ENCODE measurements at places on chromosomes 6 and 20. TPM values are rescaled to one million over a fixed set of nuclear protein-coding genes. Genes with fewer than 3 reads are reported as not detected.

DNA sequence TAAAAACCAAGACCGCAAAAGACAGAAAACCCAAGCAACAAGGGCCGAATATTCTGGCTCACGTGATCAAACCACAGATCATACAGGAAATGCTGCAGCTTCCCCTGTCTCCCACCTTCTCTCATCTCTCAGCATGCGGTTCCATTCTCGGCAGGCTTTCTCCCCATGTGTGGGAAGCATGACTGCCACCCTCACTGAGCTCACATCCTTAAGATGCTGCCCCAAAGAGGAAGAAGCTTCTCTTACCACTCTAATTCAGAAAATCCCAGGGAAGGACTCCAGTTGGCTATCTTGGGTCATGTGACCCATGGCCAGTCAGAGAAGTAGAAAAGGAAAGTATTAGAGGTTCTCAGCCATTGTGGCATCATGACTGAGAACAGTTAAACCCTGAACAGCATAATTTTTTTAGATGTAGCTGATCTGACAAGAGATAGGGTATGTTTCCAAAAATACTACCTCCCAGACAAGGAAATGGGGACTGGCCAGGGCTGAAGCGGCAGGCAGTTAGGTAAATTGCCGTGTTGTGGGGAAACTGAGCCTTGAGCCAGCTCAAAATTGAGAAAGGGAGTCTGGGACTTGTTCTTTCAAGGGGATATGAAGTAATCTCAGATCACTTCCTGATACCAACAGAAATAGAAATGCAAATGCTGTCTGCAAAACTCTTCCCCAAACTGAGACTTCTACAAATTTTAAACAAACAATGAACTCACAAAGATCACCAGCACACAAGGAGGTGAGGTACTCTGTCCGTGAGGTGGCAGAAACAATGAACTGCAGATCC lies 37.1 kb upstream of the GRM4 start:
- H3K4me3 ChIP-seq = no peak overlapping the region
- no peaks in the 10 kb centered on the region for H3K36me3 ChIP-seq
- no peak for DNase-seq
- H3K27ac ChIP-seq = no peak overlapping the region

The GCNT2 gene
- 25.1 TPM for total RNA-seq

The JAG1 gene
- 18.1 TPM for total RNA-seq

The PTK7 gene
- 99.8 TPM for total RNA-seq

DNA sequence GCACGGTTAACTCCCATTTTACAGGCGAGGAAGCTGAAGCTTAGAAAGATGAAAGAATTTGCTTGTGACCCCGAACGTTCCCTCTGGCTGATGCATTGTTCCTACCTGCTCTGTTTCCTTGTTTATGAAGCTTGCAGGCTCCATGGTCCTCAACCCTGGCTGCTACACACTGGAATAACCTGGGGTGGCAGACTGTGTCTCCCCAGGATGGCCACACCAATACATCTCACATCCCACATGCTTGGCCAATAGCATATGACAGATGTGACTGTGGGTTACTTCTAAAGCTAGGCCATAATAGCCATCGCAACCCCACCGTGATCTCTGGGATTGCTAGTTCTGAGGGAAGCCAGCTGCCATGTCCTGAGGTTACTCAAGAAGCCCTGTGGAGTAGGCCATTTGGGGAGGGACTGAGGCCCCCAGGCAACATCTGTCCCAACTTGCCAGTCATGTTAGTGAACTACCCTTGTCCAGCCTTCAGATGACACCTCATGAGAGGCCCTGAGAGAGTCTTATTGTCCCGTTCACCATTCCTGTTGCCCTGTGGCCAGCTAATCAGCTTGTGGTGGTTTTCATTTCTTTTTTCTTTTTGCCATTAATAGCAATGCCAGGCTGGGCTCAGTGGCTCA lies 6.7 kb upstream of the FAM110A start:
- H3K36me3 ChIP-seq = no peaks in the 10 kb centered on the region
- H3K4me1 ChIP-seq = 0 out of 2 replicates have a peak, but pooled peaks cover 7% of the 10 kb centered on the region
- H3K27ac ChIP-seq = no peak overlapping the region
- no peak overlapping the region for H3K4me3 ChIP-seq
- no peak for DNase-seq

- H3K36me3 ChIP-seq = no peaks in the 10 kb centered on the region
- no peak overlapping the region for H3K27ac ChIP-seq
- no peak overlapping the region for H3K4me3 ChIP-seq
- no peaks in the 10 kb centered on the region for H3K4me1 ChIP-seq
- peaks cover 71% of the 10 kb centered on the region for H3K27me3 ChIP-seq
These were observed 24.3 kb upstream of the SCRT2 start for GRCh38 chr20:699811-700338.

DNA sequence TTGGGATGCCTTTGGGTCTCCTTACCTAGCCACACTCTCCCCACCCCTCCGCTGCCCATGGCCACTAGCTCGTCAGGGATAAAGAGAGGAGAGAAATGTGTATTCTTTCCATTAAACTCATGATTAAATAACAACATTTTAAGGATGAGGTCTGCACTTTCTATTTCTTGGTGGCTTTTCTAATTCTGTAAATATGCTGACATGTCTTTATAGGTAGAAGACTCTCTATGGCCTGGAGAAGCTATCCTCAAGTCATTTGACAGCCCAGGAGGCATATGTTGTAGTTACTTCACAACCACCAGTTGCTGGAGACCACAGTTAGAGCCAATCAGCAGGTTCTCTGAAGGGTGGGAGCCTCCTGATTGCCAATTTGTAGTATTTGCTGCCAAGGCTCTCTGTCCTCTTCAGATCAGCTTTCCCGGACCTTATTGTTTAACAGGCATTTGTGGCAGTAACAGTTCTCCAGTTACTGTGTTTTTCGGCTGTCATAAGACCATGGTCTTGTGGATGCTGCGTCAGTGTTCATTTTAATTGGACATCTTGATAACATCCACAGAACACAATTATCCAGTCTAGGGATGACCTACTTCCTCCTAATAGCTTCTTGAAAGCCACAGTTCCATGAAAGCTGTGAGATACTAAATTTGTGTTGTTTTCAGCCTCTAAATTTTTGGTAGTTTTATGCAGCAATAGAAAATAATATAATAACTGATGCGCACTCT lies 205.0 kb upstream of the KCNQ5 start:
- H3K27ac ChIP-seq = no peak overlapping the region
- H3K36me3 ChIP-seq = no peaks in the 10 kb centered on the region
- peaks cover 14% of the 10 kb centered on the region for H3K4me1 ChIP-seq
- no peak for DNase-seq

DNA sequence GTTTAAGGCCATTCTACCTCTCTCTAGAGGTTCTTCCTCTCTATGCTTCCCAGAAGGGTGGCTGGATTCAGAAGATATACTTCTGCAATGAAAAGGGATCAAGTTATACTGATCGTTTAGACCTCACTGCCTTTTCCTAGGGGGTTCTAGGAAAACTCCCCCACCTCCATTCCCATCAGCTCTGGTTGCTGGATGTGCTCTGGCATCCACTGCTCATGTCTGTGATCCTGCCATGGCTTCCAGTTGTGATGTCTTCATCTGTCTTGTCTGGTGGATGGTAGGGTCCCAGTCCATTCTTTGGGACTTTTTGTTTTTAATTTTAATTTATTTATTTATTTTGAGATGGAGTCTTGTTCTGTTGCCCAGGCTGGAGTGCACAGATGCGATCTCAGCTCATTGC lies 118.4 kb downstream of the BTBD3 start:
- no peak overlapping the region for H3K27ac ChIP-seq
- DNase-seq = no peak
- H3K36me3 ChIP-seq = no peaks in the 10 kb centered on the region
- no peaks in the 10 kb centered on the region for H3K27me3 ChIP-seq
- no peaks in the 10 kb centered on the region for H3K4me1 ChIP-seq

The SUMO4 gene
- 1.2 TPM for total RNA-seq

The SMLR1 gene
- total RNA-seq = 104 TPM

GRCh38 chr6:44425951-44426350 lies 38.4 kb downstream of the CDC5L start:
- H3K27ac ChIP-seq = no peak overlapping the region
- no peak overlapping the region for H3K4me3 ChIP-seq
- no peak for DNase-seq
- peaks cover 14% of the 10 kb centered on the region for H3K36me3 ChIP-seq
- peaks cover 5% of the 10 kb centered on the region for H3K4me1 ChIP-seq

The PHACTR3 gene
- total RNA-seq = not detected

- DNase-seq = no peak
- no peaks in the 10 kb centered on the region for H3K4me1 ChIP-seq
- no peak overlapping the region for H3K4me3 ChIP-seq
- peaks cover 1% of the 10 kb centered on the region for H3K27me3 ChIP-seq
- H3K27ac ChIP-seq = no peak overlapping the region
These were observed 90.1 kb upstream of the SUPT3H start for GRCh38 chr6:45467853-45468252.

- no peaks in the 10 kb centered on the region for H3K4me1 ChIP-seq
- DNase-seq = no peak
- H3K36me3 ChIP-seq = no peaks in the 10 kb centered on the region
- H3K27ac ChIP-seq = no peak overlapping the region
- no peak overlapping the region for H3K4me3 ChIP-seq
- no peaks in the 10 kb centered on the region for H3K27me3 ChIP-seq
These were observed 287.3 kb upstream of the PLN start for GRCh38 chr6:118260833-118261232.

The DBNDD2 gene
- total RNA-seq = 16.7 TPM

- DNase-seq = no peak
- no peak overlapping the region for H3K4me3 ChIP-seq
- no peaks in the 10 kb centered on the region for H3K36me3 ChIP-seq
- peaks cover 10% of the 10 kb centered on the region for H3K27me3 ChIP-seq
- no peaks in the 10 kb centered on the region for H3K4me1 ChIP-seq
These were observed 39.2 kb upstream of the KCNG1 start for GRCh38 chr20:51062065-51062464.

DNA sequence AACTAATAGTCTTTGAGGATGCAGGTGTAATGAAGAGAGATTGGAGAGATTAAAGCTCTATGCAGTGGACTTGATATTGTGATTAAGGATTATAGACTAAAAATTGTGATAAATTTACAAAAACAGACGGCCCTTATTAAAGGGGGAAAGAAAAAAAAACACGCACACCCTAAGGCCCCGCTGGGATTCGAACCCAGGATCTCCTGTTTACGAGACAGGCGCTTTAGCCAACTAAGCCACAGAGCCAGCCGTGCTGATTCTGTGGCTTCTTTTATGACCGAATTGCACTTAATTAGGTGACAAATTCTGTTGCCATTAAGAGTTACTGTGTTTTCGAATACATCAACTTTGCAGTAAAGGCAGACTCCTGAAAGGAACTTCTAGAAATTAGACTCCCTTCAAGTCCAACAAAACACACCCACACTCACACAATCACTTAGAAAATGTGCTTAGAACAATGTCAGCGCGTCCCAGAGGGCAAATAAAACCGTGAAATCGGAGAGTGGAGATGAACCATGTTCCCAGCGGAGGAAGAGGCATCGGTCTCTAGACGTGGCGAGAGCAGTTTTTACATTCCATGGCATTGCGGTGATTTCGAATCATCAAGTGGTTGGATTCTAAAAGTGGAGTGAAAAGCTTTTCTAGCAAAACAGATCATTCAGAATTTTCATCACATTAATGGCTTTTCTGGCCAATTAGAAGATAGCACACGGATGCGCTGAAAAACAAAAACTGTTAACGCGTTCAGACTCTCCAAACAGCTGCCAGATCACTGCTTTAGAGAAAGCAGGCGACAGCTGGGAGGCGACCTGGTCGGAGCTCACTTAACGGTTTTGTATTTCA lies 122.6 kb downstream of the GPX5 start:
- peaks cover 3% of the 10 kb centered on the region for H3K27me3 ChIP-seq
- H3K27ac ChIP-seq = peak overlapping the region; percentile 22
- H3K36me3 ChIP-seq = no peaks in the 10 kb centered on the region
- DNase-seq = peak; percentile 81
- H3K4me3 ChIP-seq = peak overlapping the region; percentile 78

The OTOR gene
- not detected for total RNA-seq

The MCHR2 gene
- not detected for total RNA-seq

The GPRC6A gene
- total RNA-seq = not detected

DNA sequence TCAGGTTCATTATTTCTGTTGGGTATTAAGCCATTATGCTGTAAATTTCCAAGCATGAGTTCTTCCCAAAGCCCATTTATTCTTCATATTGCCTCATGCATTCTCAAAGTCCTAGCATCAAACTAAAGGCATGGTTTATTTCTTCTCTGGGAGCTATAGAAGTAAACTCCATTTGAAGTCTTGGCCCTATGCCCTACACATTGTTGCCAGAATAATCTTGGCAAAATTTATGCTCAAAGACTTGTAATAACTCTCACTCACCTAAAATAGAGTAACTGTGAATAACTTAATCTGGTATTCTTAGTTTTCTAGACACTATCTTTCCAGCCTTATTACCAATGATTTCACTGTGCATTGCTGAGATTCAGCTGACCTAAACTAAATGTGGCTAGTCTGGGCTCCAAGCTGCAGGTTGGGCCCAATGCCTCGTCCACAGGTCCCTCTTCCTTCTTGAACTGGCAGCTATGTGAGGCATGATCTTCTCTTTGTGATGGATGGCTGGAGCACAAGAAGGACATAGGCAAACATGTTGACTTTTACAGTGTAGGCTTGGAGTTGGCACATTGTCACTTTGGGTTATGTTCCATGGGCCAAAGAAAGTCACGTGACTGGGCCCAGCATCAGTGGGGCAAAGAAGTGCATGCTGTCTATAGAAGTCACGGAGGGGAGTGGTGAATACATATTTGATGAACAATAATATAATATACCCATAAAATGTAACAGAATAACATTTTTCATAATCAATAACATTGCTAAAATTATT lies 39.1 kb upstream of the ANKEF1 start:
- H3K4me1 ChIP-seq = no peaks in the 10 kb centered on the region
- no peaks in the 10 kb centered on the region for H3K27me3 ChIP-seq
- H3K27ac ChIP-seq = no peak overlapping the region
- DNase-seq = no peak
- no peaks in the 10 kb centered on the region for H3K36me3 ChIP-seq
- H3K4me3 ChIP-seq = no peak overlapping the region

The IL20RA gene
- total RNA-seq = not detected

The CDH4 gene
- not detected for total RNA-seq

Measured in HepG2 (cell line).